Fibroblast of gingiva (primary cell): ENCODE measurements at places on chromosomes 3 and 15.

- no peak for DNase-seq
Measured at GRCh38 chr15:77904901-77905300, 172.6 kb downstream of the TBC1D2B start.

GRCh38 chr3:71360180-71360579, 223.3 kb downstream of the FOXP1 start:
- DNase-seq, result no peak

GRCh38 chr3:135237371-135238143, 442.5 kb downstream of the EPHB1 start:
- no peak for DNase-seq

GRCh38 chr3:136604961-136605360, 147.2 kb downstream of the STAG1 start:
- DNase-seq, result peak; percentile 7

DNA sequence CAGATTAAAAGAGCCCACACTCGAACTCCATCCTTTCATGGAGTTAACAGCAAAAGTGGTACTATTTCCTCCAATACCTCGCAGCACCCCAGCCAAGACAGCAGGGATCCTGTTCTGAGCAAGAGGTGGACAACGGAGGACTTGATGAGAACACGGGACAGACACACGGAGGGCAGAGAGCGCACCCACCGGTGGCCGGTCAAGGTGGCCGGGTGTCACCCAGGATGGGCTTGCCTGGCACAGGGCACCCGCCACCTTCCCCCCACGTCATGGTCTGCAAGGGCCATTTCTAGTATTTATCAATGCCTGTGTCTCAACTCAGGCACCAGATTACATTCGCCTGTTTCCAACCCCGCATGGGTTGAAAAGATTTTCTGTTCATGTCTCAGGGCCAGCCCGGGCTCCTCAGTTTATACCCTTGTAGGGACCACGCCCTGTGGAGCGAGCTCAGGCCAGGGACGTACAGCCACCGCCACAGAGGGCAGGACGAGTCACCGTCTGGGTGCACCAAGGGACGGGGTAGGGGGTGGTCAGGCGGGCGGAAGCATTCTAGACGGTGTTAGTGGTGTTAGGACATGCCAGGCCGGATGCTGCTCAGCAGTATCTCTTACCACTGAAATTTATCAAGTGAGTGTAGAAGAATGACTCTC, 64.2 kb downstream of the CYFIP1 start:
- DNase-seq, result no peak

GRCh38 chr3:47614788-47615187, 36.1 kb upstream of the CSPG5 start:
- no peak for DNase-seq

GRCh38 chr3:179695672-179696313, 43.0 kb downstream of the USP13 start:
- no peak for DNase-seq

GRCh38 chr3:195187609-195188425, 83.1 kb downstream of the XXYLT1 start:
- DNase-seq, result peak; percentile 47

DNA sequence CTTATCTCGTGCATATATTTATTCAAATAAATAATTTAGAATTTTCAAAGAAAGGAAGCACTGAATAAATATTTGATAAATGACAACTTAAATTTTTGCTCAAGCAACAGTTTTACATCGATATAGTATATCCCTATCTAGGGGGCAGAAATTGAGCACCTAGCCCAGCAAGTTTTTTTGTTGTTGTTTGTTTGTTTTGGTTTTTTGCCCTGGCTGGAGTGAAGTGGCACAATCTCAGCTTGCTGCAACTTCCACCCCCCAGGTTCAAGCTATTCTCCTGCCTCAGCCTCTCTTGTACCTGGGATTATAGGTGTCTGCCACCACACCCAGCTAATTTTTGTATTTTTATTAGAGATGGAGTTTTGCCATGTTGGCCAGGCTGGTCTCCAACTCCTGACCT, 42.4 kb downstream of the OIP5 start:
- no peak for DNase-seq

GRCh38 chr15:88954431-88955277, 41.5 kb upstream of the MFGE8 start:
- peak; percentile 69 for DNase-seq

GRCh38 chr3:187912007-187912406, 166.7 kb upstream of the BCL6 start:
- no peak for DNase-seq

DNA sequence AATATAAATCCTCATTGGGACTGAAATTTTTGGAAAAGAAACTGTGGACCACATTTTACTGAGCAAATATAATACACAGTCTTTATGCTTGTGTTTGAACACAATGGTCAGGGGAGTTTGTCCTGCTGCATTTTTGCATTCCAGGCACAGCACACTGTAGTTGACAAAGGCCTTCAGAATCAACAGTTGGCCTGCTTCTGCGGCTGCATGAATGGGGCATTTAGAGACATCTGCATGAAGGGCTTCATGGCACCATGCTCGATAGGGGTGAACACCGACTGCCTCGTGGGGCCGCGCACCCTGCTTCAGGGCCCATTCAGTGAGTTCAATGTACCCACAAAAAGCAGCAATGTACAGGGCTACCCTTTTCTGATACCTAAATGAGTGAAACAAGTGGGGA, 15.4 kb upstream of the COMMD2 start:
- no peak for DNase-seq

- DNase-seq, result no peak
Measured at GRCh38 chr3:72458375-72458774, 389.9 kb downstream of the SHQ1 start.

DNA sequence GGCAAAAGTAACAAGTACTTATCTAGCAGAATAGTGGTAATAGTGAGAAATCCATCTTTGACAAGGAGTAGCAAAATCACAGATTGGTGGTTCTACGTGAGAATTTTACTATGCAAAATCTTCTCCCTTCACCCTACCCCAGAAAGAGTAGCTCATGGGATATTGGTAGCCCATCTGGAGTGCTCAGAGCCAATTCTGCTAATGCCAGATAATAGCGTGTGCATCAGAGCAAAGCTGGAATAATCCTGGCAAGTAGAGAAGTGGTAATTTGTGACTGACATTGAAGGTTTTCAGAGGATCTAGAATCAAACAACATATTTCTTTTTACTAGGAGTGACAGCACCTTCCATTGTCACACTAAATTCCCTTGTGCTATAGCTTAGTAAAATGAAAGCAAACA, 192.9 kb downstream of the ZBBX start:
- no peak for DNase-seq

- DNase-seq, result peak; percentile 10
Measured at GRCh38 chr3:140469491-140469890, 208.4 kb upstream of the TRIM42 start.
